Foreskin keratinocyte (primary cell): ENCODE measurements at places on chromosomes 2 and 18. TPM values are rescaled to one million over a fixed set of nuclear protein-coding genes. Genes with fewer than 3 reads are reported as not detected.

OBSL1 gene
- polyA plus RNA-seq = 32.4 and 36.3 TPM in 2 replicates

C2orf80 gene
- not detected in 2 replicates for polyA plus RNA-seq

TMEM178A gene
- 0.04 and 0.07 TPM in 2 replicates for polyA plus RNA-seq

- no peak for DNase-seq
These were observed 253.6 kb downstream of the SOX11 start for GRCh38 chr2:5945742-5946141.

- DNase-seq = peak; percentile 89
These were observed 97.0 kb downstream of the KYNU start for GRCh38 chr2:142974288-142975024.

DNA sequence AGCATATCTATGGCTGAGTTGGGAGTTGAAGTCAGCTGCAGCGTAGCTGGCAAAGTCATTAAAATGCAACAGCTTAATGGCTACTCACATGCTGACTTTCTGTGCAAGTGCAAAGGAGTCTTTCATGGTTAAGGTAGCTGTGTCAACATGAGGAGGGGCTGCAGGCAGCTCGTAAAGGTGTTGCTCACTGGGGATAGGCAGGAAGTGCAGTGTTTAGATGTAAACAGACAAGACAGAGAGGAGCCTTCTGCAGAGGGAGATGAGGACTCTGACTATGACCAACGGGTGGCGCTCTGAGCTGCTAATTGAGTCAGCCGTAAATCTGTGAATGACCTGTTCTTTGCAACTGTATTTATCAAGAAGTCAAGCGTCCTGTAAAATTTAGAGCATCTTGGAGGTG is 22.3 kb upstream of the CAVIN2 start:
- no peak for DNase-seq
